ENCODE measurements at places on chromosomes 5 and 9.
A peak's percentile ranks its signal among the peaks of the same experiment; 100 is the strongest.

- no peak overlapping the region for H3K4me3 ChIP-seq
- H3K4me1 ChIP-seq = peaks cover 35% of the 10 kb centered on the region
- no peaks in the 10 kb centered on the region for H3K36me3 ChIP-seq
- H3K27me3 ChIP-seq = no peaks in the 10 kb centered on the region
Measured at GRCh38 chr5:143592648-143593047, 189.2 kb upstream of the NR3C1 start.

DNA sequence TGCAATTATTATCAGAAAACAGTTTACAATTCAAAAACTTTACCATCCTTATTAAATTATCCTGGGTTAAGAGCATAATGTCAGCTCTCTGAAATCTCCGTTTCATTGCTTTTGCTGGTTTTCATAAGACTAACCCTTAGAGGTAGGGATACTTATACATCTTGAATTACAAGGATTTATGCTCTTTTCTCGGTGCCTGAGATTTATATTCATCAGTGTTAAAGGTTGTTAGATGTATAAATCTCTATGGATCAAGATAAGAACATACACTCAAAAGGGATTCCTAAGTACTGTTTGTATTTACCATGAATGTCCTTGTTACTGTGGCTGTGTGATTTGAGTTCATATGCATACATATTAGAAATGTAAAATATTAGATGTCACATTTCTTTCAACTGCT, 684.7 kb downstream of the EFNA5 start:
- no peaks in the 10 kb centered on the region for H3K36me3 ChIP-seq
- no peaks in the 10 kb centered on the region for H3K4me1 ChIP-seq
- H3K27ac ChIP-seq = no peak overlapping the region
- peaks cover 4% of the 10 kb centered on the region for H3K27me3 ChIP-seq
- no peak overlapping the region for H3K4me3 ChIP-seq

GRCh38 chr9:93677641-93678136, 101.3 kb downstream of the PHF2 start:
- peaks cover 4% of the 10 kb centered on the region for H3K4me1 ChIP-seq
- no peak overlapping the region for H3K27ac ChIP-seq
- H3K4me3 ChIP-seq = no peak overlapping the region
- DNase-seq = no peak
- H3K27me3 ChIP-seq = peaks cover 3% of the 10 kb centered on the region
- no peaks in the 10 kb centered on the region for H3K36me3 ChIP-seq

DNA sequence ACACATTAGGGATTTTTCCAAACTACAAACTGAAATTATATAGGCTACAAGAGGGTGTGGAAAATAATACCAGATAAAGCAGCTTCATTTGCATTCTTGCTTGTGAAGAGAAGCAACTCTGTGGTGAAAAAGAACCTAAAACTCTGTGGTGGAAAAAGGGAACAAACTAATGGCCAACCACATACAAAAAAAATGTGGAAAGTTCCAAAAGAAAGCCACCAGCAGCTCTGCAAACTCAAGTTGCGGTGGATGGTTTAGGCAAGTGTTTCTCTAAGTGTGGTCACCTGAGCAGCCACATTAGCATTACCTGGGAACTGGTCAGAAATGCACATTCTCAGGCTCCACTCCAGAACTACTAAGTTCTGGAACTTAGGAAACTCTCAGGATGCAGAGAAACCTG, 586.4 kb downstream of the ACTL7B start:
- H3K4me1 ChIP-seq = peaks cover 37% of the 10 kb centered on the region
- no peak for DNase-seq
- H3K27ac ChIP-seq = peak overlapping the region; percentile 90
- no peaks in the 10 kb centered on the region for H3K36me3 ChIP-seq
- no peaks in the 10 kb centered on the region for H3K27me3 ChIP-seq

- DNase-seq = no peak
- no peaks in the 10 kb centered on the region for H3K36me3 ChIP-seq
- H3K4me3 ChIP-seq = no peak overlapping the region
- H3K27ac ChIP-seq = no peak overlapping the region
Measured at GRCh38 chr9:71326360-71326759, 204.9 kb upstream of the TRPM3 start.

DNA sequence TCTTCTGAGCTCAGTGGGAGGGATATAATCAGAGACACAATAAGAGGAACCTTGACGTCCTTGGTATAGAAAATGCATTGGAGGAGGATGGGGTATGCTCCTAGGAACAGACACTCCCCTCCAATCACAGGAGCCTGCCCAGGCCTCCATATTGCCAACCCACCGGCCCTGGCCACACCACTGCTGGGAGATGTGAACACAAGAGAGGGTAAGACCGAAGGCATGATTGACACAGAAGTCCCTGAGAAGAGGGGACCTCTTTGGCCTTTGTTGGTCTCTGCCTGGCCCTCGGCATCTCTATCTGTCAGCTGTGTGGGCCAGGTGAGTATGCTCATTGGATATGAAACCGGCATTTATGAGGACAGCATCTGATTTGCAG, 62.0 kb downstream of the CRB2 start:
- H3K4me1 ChIP-seq = peaks cover 21% of the 10 kb centered on the region
- DNase-seq = no peak
- no peak overlapping the region for H3K4me3 ChIP-seq
- no peaks in the 10 kb centered on the region for H3K27me3 ChIP-seq
- H3K36me3 ChIP-seq = no peaks in the 10 kb centered on the region

DNA sequence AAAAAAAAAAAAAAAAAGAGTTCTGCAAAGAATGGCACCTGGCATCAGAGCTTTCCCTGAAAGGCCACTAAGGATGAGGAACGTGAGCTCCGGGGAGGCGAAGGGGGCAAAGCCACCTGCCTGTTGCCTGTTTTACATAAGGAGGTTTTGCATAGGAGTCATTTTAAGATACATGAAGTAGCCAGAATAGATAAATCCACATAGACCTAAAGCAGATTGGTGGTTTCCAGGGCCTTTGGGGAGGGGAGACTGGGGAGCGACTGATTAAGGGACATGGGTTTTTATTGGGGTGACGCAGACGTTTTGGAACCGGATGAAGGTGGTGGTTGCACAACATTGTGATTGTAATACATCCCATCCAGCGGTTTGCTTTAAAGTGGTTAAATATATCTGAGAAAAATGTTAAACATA, 7.1 kb downstream of the NEK6 start:
- H3K4me1 ChIP-seq = peaks cover 19% of the 10 kb centered on the region
- no peak overlapping the region for H3K27ac ChIP-seq

DNA sequence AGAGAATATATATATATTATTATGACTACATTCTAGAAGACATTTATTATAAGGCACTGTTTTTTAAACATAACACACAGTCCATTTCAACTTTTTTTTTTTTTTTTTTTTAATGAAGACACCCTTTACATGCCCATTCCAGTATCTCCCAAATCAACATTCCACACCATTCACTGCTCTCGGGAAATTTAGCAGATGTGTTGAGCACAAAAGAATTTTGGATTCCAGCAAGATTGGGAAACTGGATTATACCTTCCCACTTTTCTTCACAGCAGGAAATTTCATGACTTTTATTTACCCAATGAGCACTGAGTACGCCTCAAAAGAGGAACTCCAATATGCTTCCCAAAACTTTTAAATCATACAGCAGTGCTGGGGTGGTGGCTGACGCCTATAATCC, 333.6 kb upstream of the DAB2 start:
- H3K36me3 ChIP-seq = no peaks in the 10 kb centered on the region
- no peak overlapping the region for H3K27ac ChIP-seq
- H3K4me1 ChIP-seq = no peaks in the 10 kb centered on the region
- no peak for DNase-seq
- no peak overlapping the region for H3K4me3 ChIP-seq
- no peaks in the 10 kb centered on the region for H3K27me3 ChIP-seq

DNA sequence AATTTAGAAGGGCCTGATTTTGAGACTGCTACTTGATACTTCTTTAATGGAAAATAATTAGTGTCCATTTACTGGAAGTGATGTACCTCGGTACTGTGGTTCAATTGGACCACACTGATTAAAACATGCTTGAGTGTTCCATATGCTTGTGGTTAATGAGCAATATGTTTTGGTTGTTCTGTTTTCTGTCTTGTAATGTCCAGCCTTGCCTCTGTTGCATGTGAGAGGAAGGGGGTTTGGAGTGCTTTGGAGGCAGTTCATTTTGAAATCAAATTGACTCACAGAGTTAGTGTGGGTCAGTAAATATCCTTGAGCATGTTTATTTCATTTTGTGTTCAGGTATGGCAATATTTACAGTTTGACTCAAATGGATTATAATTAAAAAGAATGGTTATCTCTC, 334.4 kb downstream of the ARHGEF28 start:
- no peaks in the 10 kb centered on the region for H3K27me3 ChIP-seq
- DNase-seq = no peak
- H3K36me3 ChIP-seq = no peaks in the 10 kb centered on the region
- H3K4me3 ChIP-seq = no peak overlapping the region

GRCh38 chr9:123115146-123115913, 81.9 kb downstream of the GPR21 start:
- H3K36me3 ChIP-seq = peaks cover 29% of the 10 kb centered on the region
- H3K4me1 ChIP-seq = peaks cover 21% of the 10 kb centered on the region
- H3K4me3 ChIP-seq = no peak overlapping the region
- no peaks in the 10 kb centered on the region for H3K27me3 ChIP-seq

- peaks cover 6% of the 10 kb centered on the region for H3K4me1 ChIP-seq
- H3K27ac ChIP-seq = no peak overlapping the region
- no peak overlapping the region for H3K4me3 ChIP-seq
- peaks cover 22% of the 10 kb centered on the region for H3K27me3 ChIP-seq
Measured at GRCh38 chr5:133909603-133910002, 58.8 kb downstream of the C5orf15 start.

DNA sequence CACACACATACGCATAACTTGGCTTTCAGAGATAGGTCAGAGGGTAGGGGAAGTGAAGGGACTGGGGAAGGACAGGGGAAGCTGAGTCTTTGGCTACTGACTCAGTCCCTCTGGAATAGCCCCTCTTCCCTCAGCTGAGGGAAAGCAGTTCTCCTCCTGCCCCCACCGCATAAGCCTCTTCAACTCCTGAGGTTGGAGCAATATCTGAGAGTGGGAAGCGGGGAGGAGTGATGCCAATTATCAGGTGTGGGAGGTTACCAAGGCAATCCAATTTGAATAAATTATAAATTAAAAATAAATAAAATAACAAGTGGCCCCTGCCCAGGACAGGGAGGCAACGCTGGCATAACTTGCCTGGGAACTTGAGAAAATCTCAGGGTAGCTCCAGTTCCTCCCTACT, 1.7 kb upstream of the STOML2 start:
- peaks cover 18% of the 10 kb centered on the region for H3K4me1 ChIP-seq
- DNase-seq = no peak
- peaks cover 18% of the 10 kb centered on the region for H3K36me3 ChIP-seq
- H3K27ac ChIP-seq = no peak overlapping the region

GRCh38 chr5:79590396-79590999, 21.7 kb upstream of the TENT2 start:
- H3K27ac ChIP-seq = no peak overlapping the region
- no peak for DNase-seq
- H3K4me1 ChIP-seq = no peaks in the 10 kb centered on the region
- H3K36me3 ChIP-seq = no peaks in the 10 kb centered on the region
- H3K27me3 ChIP-seq = no peaks in the 10 kb centered on the region
- H3K4me3 ChIP-seq = no peak overlapping the region

DNA sequence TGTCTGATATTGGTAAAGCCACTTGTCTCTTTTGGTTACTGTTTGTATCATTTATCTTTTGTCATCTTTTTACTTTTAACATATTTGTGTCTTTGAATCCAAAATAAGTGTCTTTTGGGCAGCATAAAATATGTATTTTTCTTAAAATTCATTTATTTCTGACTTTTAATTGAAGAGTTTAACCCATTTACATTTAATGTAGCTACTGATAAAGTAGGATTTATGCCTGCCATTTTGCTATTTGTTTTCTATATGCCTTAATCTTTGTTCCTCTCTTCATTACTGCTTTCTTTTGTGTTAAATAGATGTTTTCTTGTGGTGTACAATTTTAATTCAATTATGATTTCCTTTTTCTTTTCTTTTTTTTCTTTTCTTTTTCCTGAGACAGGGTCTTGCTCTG, 60.9 kb downstream of the ESM1 start:
- H3K36me3 ChIP-seq = no peaks in the 10 kb centered on the region
- no peak overlapping the region for H3K4me3 ChIP-seq
- no peak overlapping the region for H3K27ac ChIP-seq
- H3K4me1 ChIP-seq = no peaks in the 10 kb centered on the region
- no peak for DNase-seq

GRCh38 chr5:179124273-179124852, 64.2 kb downstream of the ZNF354C start:
- no peaks in the 10 kb centered on the region for H3K4me1 ChIP-seq
- no peaks in the 10 kb centered on the region for H3K27me3 ChIP-seq
- no peaks in the 10 kb centered on the region for H3K36me3 ChIP-seq
- H3K27ac ChIP-seq = no peak overlapping the region

DNA sequence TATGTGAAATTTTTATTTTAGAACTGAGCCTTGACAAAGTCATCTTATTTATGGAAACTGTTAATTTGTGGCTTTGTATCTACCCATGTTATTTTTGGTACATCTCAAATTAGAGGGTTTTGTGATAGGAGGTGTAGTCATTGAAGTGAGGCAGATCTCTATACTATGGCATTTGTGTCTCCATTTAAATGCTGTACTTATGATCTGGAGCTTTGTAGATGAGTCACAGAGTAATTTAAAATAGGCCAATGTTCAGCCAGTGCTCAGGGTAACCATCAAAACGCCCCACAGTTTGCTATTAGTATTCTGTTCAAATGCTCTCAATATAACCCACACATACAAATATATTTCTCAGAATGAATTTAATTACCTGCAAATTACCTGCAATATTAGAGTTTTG, 351.5 kb upstream of the KLF9 start:
- no peaks in the 10 kb centered on the region for H3K36me3 ChIP-seq
- peaks cover 4% of the 10 kb centered on the region for H3K27me3 ChIP-seq
- H3K27ac ChIP-seq = no peak overlapping the region
- no peak for DNase-seq

- no peak overlapping the region for H3K4me3 ChIP-seq
- no peaks in the 10 kb centered on the region for H3K36me3 ChIP-seq
- peaks cover 8% of the 10 kb centered on the region for H3K27me3 ChIP-seq
- peaks cover 9% of the 10 kb centered on the region for H3K4me1 ChIP-seq
Measured at GRCh38 chr9:108142504-108143201, 653.1 kb upstream of the KLF4 start.

DNA sequence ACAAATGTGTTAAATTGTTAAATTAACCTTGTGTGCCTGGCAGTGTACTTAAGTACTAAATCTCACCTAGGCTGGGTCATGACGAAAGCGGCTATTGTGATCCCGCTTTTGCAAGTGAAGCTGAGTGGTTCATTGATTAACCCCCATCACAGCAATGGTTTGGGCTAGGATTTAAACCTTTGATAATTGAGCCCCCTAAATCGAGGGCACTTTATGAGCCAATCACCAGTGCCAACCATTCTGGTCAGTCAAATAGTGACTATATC, 22.8 kb downstream of the HNRNPK start:
- peak overlapping the region; percentile 88 for H3K27ac ChIP-seq
- no peaks in the 10 kb centered on the region for H3K27me3 ChIP-seq
- no peaks in the 10 kb centered on the region for H3K36me3 ChIP-seq
- H3K4me3 ChIP-seq = peak overlapping the region; percentile 92

- no peaks in the 10 kb centered on the region for H3K36me3 ChIP-seq
- DNase-seq = no peak
- no peak overlapping the region for H3K27ac ChIP-seq
- H3K27me3 ChIP-seq = no peaks in the 10 kb centered on the region
- H3K4me1 ChIP-seq = peaks cover 10% of the 10 kb centered on the region
Measured at GRCh38 chr5:54760182-54760935, 225.0 kb downstream of the ESM1 start.

GRCh38 chr5:176822041-176822792, 11.9 kb downstream of the UNC5A start:
- DNase-seq = no peak
- peaks cover 60% of the 10 kb centered on the region for H3K27me3 ChIP-seq
- no peak overlapping the region for H3K4me3 ChIP-seq
- no peaks in the 10 kb centered on the region for H3K36me3 ChIP-seq
- peaks cover 4% of the 10 kb centered on the region for H3K4me1 ChIP-seq

GRCh38 chr9:91800473-91801030, 149.5 kb downstream of the ROR2 start:
- peaks cover 3% of the 10 kb centered on the region for H3K27me3 ChIP-seq
- no peaks in the 10 kb centered on the region for H3K36me3 ChIP-seq
- peaks cover 54% of the 10 kb centered on the region for H3K4me1 ChIP-seq
- H3K27ac ChIP-seq = no peak overlapping the region
- no peak overlapping the region for H3K4me3 ChIP-seq
- DNase-seq = no peak
